Left lobe of liver (tissue), 2 donors: ENCODE measurements at places on chromosomes 2 and 18. TPM values are rescaled to one million over a fixed set of nuclear protein-coding genes. Genes with fewer than 3 reads are reported as not detected.

Gene PKDCC
- 14.2 TPM for total RNA-seq

- no peak for DNase-seq
Measured at GRCh38 chr2:203461746-203462145, 73.4 kb downstream of the RAPH1 start.

- DNase-seq, result no peak
Measured at GRCh38 chr2:189338115-189338514, 103.2 kb upstream of the WDR75 start.

- DNase-seq, result no peak
Measured at GRCh38 chr2:239895116-239895515, 130.0 kb downstream of the NDUFA10 start.
